ENCODE measurements at places on chromosomes 12 and 14.

- H3K27me3 ChIP-seq: no peaks in the 10 kb centered on the region
- H3K4me1 ChIP-seq: no peaks in the 10 kb centered on the region
- no peak overlapping the region for H3K4me3 ChIP-seq
- H3K27ac ChIP-seq: no peak overlapping the region
These were observed 121.8 kb downstream of the BBS10 start for GRCh38 chr12:76226397-76226796.

- H3K4me3 ChIP-seq: no peak overlapping the region
- H3K27ac ChIP-seq: no peak overlapping the region
- no peak for DNase-seq
These were observed 163.7 kb downstream of the CALM1 start for GRCh38 chr14:90560558-90560957.

DNA sequence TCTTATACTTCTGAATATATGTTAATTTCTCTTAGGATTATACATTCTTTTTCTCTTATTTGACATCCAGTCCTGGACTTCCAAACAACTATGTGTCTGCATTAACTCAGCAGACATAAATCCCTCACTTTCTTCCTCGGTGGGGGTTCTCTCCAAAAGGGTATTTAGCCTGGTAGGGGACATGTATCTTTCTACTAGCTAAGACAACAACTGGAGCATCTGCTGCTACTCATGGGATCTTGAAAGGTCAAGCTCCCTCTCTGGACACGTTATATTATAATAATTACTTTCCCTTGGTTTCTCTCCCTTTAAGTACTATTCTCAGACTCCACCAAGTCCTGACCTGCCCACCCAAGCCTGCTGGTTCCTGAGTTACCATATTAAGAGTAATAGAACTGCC is 983.7 kb upstream of the FLRT2 start:
- no peaks in the 10 kb centered on the region for H3K36me3 ChIP-seq
- H3K4me3 ChIP-seq: no peak overlapping the region
- no peaks in the 10 kb centered on the region for H3K4me1 ChIP-seq
- no peak overlapping the region for H3K27ac ChIP-seq
- no peaks in the 10 kb centered on the region for H3K27me3 ChIP-seq
- DNase-seq: no peak

GRCh38 chr12:118842866-118843265 is 138.5 kb upstream of the SRRM4 start:
- H3K4me3 ChIP-seq: no peak overlapping the region
- H3K4me1 ChIP-seq: no peaks in the 10 kb centered on the region
- no peak for DNase-seq
- no peak overlapping the region for H3K27ac ChIP-seq
- H3K36me3 ChIP-seq: no peaks in the 10 kb centered on the region

DNA sequence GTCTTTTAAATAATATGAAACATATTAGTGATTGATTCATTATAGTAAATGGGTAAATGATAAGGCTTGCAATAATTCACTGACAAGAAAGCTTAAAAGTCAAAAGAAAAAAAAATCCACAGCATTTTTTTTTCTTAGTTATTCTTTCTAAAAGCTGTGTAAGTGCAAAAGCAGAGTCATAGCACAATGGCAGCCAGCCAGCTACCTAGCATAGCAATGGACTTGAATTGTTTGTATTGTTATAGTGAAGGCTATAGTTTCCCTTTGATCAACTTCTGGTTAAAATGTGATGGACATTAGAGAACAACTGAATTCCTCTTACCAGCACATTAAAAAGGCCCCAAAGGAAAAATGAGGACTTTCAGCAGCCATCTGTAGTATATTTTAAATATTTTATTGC is 232.1 kb downstream of the NAV3 start:
- no peak for DNase-seq
- H3K27ac ChIP-seq: no peak overlapping the region
- no peaks in the 10 kb centered on the region for H3K36me3 ChIP-seq

- H3K27ac ChIP-seq: no peak overlapping the region
- no peaks in the 10 kb centered on the region for H3K36me3 ChIP-seq
- H3K4me3 ChIP-seq: no peak overlapping the region
- no peaks in the 10 kb centered on the region for H3K27me3 ChIP-seq
- DNase-seq: no peak
These were observed 10.4 kb upstream of the PLEKHG3 start for GRCh38 chr14:64693810-64694165.

GRCh38 chr14:74478996-74479635 is 14.0 kb downstream of the NPC2 start:
- DNase-seq: no peak
- H3K27ac ChIP-seq: no peak overlapping the region
- H3K4me3 ChIP-seq: no peak overlapping the region
- H3K27me3 ChIP-seq: no peaks in the 10 kb centered on the region

- H3K4me3 ChIP-seq: no peak overlapping the region
- H3K4me1 ChIP-seq: peaks cover 1% of the 10 kb centered on the region
- H3K27me3 ChIP-seq: no peaks in the 10 kb centered on the region
These were observed 17.6 kb downstream of the DUSP6 start for GRCh38 chr12:89334548-89335169.

GRCh38 chr14:59772233-59772632 is 98.3 kb downstream of the RTN1 start:
- H3K27ac ChIP-seq: no peak overlapping the region
- no peak overlapping the region for H3K4me3 ChIP-seq
- no peak for DNase-seq
- H3K27me3 ChIP-seq: no peaks in the 10 kb centered on the region

DNA sequence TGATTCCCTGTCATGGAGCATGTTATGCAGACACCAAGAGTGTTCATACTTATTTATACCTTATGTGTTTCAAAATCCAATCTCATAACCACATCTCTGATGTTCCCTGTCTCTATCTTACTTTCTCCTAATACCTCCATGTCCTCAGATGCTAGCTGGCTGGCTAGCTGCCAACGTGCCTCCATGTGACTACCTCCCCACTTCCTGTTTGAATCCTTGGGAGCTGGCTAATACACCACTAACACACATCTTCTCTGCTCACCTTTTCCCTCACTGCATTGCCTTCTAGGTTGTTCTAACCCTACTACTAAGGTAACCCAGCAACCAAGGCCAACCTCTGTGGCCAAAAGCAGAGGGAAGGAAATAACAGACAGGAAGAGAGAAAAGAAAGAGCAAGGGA is 27.3 kb downstream of the TTC5 start:
- no peaks in the 10 kb centered on the region for H3K27me3 ChIP-seq
- no peak overlapping the region for H3K4me3 ChIP-seq
- H3K36me3 ChIP-seq: no peaks in the 10 kb centered on the region
- DNase-seq: no peak
- no peak overlapping the region for H3K27ac ChIP-seq

- H3K36me3 ChIP-seq: no peaks in the 10 kb centered on the region
- H3K27ac ChIP-seq: no peak overlapping the region
- DNase-seq: no peak
- no peaks in the 10 kb centered on the region for H3K27me3 ChIP-seq
- H3K4me1 ChIP-seq: no peaks in the 10 kb centered on the region
These were observed 20.3 kb upstream of the SINHCAF start for GRCh38 chr12:31346267-31346666.

- no peaks in the 10 kb centered on the region for H3K36me3 ChIP-seq
- DNase-seq: no peak
- H3K27ac ChIP-seq: no peak overlapping the region
- no peaks in the 10 kb centered on the region for H3K27me3 ChIP-seq
- no peak overlapping the region for H3K4me3 ChIP-seq
These were observed 27.2 kb upstream of the NT5DC3 start for GRCh38 chr12:103868215-103868614.

GRCh38 chr12:102016472-102016871 is 45.3 kb downstream of the WASHC3 start:
- H3K27ac ChIP-seq: no peak overlapping the region
- no peaks in the 10 kb centered on the region for H3K27me3 ChIP-seq
- H3K36me3 ChIP-seq: no peaks in the 10 kb centered on the region
- DNase-seq: no peak

- H3K27ac ChIP-seq: no peak overlapping the region
- H3K4me3 ChIP-seq: no peak overlapping the region
- H3K27me3 ChIP-seq: no peaks in the 10 kb centered on the region
- no peaks in the 10 kb centered on the region for H3K36me3 ChIP-seq
- no peak for DNase-seq
These were observed 31.8 kb downstream of the PAH start for GRCh38 chr12:102885043-102885932.

DNA sequence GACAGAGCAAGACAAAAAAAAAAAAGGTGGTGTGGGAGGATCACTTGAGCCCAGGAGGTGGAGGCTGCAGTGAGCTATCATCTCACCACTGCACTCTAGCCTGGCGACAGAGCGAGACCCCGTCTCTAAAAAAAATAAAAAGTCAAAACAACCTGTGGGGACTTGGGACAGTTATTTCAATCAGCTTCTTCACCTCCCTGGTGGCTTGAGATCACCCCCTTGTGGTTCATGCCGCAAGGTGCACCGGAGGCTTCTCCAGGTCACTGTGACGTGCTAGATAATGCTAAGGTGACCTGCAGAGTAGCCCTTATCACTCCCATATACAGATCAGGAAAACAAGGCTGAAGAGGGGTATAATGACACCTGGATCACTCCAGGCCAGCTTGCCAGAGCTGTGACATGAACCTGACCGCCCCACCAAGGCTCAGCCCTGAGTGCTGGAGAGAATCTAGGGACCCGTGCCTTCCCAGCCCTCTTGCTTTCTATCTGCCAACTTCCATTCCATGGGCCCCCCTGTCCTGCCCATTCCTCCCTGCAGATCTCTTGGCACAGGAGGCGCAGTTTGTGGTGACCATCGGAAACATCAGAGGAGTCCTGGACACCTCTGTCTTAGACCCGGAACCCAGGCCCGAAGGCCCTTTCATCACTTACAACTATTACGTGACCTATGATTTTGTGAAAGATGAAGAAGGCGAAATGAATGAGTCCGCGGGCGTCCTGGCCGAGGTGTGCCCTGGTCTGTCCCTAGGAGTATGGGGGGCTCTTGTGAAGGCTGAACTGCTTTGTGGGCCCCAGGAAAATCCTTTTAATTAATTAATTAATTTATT is 8.1 kb downstream of the LRRC43 start:
- no peak overlapping the region for H3K4me3 ChIP-seq
- no peaks in the 10 kb centered on the region for H3K4me1 ChIP-seq
- H3K27me3 ChIP-seq: no peaks in the 10 kb centered on the region
- H3K36me3 ChIP-seq: peaks cover 2% of the 10 kb centered on the region
- H3K27ac ChIP-seq: no peak overlapping the region

DNA sequence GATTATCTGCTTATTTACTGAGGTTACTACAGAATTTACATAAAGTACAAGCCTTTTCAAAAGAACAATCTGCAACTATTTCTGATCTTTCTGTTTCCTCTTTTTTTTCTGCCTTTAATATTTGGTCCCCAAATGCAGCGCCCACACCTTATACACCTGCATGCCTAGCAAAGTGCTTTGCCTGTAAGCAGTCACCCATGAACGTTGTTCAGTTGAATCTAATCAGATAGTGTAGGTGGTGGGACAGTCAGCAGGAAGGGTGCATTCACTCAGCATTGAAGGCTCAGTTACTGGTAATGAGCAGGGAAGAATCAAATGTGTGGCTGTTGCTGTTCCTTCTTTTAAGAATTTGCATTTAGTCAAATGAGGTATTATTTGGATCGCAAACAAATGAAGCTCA is 108.4 kb downstream of the GPR135 start:
- DNase-seq: no peak
- H3K4me3 ChIP-seq: no peak overlapping the region
- H3K27ac ChIP-seq: no peak overlapping the region
- H3K4me1 ChIP-seq: peaks cover 5% of the 10 kb centered on the region

- no peaks in the 10 kb centered on the region for H3K4me1 ChIP-seq
- H3K27ac ChIP-seq: no peak overlapping the region
- no peak overlapping the region for H3K4me3 ChIP-seq
- no peak for DNase-seq
These were observed 301.5 kb upstream of the ATP2B1 start for GRCh38 chr12:90010089-90010488.

- H3K27me3 ChIP-seq: no peaks in the 10 kb centered on the region
- DNase-seq: no peak
- H3K4me1 ChIP-seq: no peaks in the 10 kb centered on the region
- H3K4me3 ChIP-seq: no peak overlapping the region
- no peaks in the 10 kb centered on the region for H3K36me3 ChIP-seq
- no peak overlapping the region for H3K27ac ChIP-seq
These were observed 59.7 kb upstream of the FAM222A start for GRCh38 chr12:109653890-109654289.

DNA sequence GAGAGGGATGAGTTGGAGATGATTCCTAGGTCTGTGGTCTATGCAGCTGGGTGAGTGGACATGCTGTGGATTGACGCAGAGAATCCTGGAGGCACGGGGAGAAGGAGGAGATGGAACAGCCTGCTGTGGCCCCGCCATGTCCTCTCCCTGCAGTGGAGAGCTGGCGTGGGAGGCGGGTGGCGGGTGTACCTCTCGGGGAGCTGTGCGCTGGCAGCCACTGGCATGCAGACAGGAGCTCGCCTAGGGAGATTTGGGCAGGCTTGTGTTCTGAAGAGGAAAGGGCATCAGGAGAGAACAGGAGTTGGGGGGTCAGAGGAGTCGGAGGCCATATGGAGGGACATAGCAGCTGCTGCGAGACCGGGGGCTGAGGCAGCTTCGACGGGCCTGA is 56.1 kb downstream of the TECPR2 start:
- no peak overlapping the region for H3K4me3 ChIP-seq
- H3K27me3 ChIP-seq: no peaks in the 10 kb centered on the region
- peaks cover 8% of the 10 kb centered on the region for H3K36me3 ChIP-seq

DNA sequence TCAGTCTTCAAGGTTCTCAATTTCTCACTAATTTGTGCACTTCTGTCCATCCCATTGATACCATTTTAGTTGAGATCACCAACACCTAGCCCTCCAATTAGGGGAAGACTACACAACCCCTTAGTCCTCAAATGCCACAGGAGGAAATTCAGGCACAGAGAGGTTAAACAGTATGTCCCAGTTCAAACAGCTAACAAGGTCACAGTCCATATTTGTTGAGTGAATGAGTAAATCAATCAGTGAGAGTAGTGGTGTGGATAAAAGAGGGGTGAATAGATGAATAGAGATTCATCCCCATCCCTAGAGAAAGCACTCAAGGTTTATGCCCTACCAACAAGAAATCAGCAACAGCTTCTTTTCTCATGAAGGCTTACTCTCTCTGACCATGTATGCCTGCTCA is 94.2 kb upstream of the RIC8B start:
- no peak overlapping the region for H3K27ac ChIP-seq
- H3K36me3 ChIP-seq: no peaks in the 10 kb centered on the region
- H3K4me3 ChIP-seq: no peak overlapping the region
- no peaks in the 10 kb centered on the region for H3K27me3 ChIP-seq

DNA sequence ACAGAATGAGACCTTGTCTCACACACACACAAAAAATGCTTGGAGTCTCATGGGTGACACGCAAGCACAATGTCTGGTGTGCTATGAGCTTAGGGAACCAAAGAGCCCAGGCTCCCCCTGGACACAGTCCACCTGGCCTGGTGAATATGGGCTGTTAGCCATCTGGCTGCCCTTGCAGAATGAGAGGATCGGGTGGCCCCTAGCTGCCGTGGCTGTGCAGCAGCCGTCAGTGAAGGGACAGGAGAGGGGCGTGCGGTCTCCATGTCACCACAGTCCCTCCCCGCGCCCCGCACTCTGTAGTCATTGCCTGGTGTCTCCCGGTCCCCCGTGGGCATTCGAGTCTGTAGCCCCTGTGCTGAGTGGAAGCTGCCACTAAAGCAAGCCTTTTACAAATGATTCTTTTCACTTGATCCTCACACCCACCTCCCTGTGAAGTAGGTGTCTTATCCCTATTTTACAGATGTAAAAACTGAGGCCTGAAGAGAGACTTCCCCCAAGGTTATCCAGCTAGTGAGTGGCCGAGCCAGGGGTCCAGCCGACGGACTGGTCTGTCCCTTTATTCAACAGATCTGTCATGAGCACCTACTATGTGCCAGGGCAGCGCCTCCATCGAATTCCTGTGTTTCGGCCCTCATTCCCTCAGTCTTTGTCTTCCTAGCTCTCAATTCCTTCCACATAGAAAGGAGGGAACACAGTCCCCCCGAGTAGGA is 18.8 kb downstream of the MVK start:
- H3K4me3 ChIP-seq: no peak overlapping the region
- H3K27me3 ChIP-seq: no peaks in the 10 kb centered on the region
- H3K4me1 ChIP-seq: no peaks in the 10 kb centered on the region
- peaks cover 12% of the 10 kb centered on the region for H3K36me3 ChIP-seq
- H3K27ac ChIP-seq: no peak overlapping the region
